ENCODE measurements at places on chromosomes 3 and 15.

DNA sequence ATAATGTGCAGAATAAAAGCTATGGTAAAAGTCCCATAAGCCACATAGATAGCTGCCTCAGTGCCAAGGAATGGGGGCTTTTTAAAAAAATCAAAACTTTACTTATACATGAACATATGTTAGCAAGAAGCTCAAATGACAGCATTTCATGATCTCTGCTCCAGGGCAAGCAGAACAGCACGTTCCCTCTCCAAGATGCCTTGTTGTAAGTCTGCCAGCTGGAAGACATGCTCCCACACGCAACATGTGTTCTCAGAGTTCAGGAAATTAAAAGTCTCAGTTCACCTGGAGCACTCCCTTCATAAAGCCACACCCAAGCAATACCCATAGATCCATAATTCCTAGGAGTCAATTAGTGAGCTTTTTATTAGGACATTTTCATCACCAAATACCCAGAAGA is 52.2 kb downstream of the ABI3BP start:
- DNase-seq = peak; percentile 63

DNA sequence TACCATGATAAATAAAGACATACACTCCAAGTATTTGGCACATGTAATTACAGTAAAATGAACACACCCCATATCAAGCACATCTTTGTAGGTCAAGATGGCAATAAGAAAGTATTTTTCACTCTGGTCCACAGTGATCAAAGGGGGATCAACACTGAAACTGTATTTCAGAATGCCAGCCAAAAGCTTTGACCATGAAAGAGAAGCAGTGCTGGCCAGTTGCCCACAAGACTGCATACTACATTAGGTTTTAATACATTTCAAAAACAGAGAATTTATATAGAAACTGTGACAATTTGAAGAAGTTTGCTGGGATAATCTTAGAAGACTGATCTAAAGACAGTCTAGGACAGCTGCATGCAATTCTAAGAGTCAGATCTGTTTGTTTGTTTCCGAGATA is 1035.3 kb downstream of the FHIT start:
- no peak for DNase-seq

DNA sequence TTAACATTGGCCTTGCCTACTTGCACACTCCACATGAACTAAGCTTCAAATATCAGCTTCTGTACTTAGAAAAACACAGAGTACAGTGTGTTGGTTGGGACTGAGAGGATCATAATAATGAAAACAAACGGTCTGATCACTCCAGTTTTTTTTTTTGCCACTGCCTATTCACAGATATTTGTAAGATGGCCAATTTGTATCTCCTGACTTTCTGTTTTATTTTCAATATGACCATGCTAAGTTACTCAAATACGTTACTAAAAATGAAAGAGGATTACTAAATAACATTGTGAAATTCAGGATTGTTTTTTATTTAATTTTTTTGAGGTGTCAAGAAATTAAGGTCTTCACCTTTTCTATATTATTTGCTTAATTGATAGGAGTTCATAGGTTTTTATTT is 595.1 kb downstream of the TUSC7 start:
- DNase-seq = no peak

- DNase-seq = peak; percentile 77
Measured at GRCh38 chr3:156151824-156152428, 31.5 kb downstream of the KCNAB1 start.

DNA sequence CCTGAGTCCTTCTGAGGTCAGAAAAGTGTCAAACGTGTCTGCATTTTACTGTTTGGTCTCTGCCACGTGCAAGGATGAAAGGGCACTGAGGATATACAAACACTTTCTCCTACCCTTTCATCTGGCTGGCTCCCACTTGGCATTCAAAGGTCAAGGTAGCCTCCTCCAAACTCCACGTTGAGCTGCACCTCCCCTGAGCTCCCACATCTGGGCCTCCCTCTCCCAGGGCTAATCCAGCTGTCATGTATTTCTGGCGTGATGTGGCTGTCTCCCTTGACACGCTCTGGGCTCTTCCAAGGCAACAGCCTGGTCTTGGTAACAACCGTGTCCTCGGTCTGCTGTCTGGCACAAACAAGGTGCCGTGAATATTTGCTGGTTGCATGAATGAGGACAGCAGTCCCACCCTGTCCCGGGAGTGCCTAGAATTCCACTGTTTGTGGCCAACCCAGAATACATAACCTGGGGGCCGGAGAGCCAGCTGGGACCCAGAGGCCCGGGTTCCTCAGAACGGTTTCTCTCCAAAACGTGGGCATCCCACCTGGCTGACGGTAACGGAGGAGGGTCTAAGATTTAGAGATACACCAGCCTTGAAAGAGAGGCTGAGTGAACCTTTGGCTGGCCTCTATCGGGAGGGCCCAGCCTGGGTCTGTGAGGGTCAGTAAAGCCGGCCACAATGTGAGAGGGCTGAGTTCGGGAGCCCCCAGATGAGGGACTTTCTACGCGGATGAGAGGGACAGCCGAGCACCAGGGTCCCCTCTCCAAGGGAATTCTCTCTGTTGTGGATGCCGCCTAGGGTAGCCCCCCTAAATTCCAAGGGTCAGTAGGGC is 767 bp downstream of the GLT8D1 start:
- DNase-seq = peak; percentile 61

DNA sequence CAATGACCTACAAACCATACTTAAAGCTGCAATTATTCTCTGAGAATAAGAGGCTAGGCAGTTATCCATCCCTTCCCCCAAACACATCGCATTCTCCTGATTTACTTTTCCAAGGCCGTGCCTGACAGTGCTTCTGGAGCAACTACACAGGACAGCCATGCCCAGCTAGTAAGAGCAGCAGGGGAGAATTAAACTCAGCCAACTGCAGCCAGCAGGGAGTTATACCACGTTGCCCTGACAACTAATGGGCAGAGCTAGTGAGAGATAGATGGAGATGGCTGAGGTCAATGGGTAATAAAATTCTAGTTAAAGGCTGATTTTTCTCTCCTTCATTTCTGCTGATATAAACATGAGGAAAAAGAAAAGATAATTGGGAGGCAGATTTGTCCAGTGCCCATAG is 193.8 kb upstream of the PPP2R3A start:
- no peak for DNase-seq

GRCh38 chr3:126348308-126348920 is 8.8 kb downstream of the KLF15 start:
- peak; percentile 46 for DNase-seq
